ENCODE measurements at places on chromosomes 11 and 22. TPM values are rescaled to one million over a fixed set of nuclear protein-coding genes. Genes with fewer than 3 reads are reported as not detected.
A peak's percentile ranks its signal among the peaks of the same experiment; 100 is the strongest.

Gene ZDHHC8
- 88.0 TPM for total RNA-seq

Gene OR4D5
- total RNA-seq: not detected

Gene TXNRD2
- 40.7 TPM for total RNA-seq

Gene LARGE2
- 6.0 TPM for total RNA-seq

GRCh38 chr22:29138556-29139305 is 65.9 kb downstream of the KREMEN1 start:
- DNase-seq: no peak

DNA sequence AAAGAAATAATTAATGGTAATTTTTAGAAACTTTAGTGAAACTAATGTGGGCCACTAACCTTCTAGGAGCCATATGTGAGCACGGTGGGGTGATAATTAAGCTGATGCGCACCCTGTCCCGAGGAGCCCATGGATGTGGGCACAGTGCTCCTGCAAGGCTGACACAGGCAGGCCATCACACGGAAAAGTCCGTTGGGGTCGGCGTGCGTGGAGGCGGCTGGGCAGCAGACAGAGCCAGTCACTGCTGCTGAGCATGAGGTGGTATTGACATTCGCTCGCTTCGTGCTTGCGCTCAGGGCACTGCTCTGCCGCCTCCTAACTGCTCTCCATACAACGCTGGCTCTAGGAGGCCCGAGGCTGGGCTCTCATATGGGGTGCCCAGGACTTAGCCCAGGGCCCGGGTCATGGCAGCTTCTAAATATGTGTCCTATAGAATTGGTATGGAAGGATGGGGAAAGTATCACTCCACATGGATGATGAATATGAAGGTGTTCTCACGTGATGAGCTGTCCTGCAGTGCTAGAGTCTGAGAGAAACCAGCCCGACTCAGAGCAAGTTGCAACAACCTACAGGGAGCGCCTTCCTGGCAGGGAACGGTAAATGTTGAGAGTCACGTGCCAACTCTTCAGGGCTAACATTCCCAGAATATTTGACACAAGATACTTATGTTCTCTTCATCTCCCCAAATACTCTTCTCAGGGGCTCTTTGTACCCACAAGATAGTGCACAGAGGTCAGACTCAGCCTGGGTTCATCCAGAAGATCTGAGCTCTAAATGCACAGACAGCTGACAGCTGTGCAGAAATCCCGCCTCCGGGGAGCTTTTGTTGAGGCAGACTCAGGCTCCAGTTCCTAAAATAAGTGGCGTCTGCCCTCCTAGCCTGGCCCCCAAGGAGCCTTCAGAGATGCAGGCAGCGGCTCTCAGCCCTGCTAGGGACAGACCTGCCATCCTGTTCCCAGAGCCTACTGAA is 50.6 kb upstream of the ARFGAP3 start:
- no peak for DNase-seq

DNA sequence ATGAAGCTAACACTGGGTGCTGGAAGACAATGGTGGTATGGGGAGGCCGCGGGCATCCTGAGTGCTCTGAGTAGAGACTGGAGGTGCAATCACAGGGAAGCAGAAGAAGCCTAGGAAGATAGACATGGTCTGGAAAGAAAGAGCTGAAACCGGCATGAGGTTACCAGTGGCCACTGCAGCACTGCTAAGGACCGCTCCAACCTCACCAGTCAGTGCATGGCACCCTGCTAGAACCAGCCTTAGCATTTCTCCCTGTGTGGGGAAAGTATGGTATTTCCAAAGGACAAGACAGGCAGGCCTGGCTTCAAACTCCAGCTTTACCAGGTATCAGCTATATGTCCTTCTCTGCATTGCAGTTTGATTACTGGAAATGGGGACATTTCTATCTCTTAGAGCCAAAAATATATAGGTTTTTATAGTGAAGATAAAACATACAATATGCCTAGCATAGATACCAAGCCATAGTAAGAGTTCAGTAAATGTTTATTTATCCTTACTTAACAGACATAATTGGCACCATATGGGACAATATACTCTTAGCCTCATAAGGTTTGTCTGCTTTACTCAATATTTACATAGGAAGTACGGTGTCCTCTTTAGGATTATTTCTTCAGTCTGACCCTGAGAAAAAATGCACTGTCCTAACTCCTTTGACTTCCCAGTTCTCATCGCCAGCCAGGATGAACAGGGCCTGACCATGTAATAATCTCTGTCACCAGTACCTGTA is 231.1 kb downstream of the TENM4 start:
- DNase-seq: no peak

DNA sequence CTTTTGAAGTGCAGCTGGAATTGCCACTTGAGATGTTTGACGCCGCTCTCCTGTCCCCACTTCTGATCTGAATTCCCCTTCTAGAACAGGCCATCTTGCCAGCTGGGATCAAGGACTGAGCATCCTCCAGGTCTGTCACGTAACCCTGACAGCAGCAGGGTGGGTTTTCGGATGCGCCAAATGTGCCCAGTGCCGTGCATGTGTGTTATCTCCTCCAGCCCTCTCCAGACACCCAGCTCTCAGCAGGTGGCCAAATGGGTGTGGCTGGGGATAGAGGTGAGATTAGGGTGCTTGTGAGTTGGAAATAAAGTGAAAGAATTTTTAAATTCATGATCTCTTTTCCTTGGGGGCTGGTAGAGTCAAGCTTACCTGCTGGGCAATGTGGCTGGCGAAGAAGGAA is 3.3 kb downstream of the OSBP2 start:
- DNase-seq: peak; percentile 32

DNA sequence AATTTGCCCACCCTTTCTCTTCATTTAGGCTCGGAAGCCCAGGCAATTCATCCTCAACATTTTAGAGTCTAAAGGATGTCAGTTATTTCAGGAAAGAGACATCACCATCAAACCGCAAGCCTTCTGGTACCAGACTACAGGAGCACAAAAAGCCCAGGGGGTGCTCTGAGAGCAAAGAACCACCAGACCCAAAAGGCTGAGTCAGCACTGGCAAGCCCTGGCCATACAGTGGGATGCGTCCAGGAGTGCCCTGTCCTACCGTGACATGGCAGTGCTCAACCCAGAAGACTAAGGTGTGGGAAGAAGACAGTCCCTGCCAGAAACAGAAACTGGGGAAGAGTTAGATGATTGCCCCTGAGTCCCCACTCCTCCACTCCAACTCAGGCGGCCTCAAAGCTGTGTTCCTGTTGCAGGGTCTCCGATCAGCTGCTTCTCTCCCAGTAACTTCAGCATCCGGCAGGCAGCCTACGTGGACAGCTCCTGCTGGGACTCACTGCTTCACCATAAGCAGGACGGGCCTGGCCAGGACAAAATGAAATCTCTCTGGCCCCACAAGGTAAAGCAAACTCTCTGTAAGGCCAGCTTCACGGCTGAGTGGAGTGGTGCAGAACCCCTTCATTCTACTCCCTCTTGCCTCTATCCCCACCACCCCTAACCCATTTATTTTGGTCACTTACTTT is 1.5 kb downstream of the PANX3 start:
- DNase-seq: no peak

GRCh38 chr11:21928847-21929246 is 264.0 kb upstream of the ANO5 start:
- DNase-seq: no peak

DNA sequence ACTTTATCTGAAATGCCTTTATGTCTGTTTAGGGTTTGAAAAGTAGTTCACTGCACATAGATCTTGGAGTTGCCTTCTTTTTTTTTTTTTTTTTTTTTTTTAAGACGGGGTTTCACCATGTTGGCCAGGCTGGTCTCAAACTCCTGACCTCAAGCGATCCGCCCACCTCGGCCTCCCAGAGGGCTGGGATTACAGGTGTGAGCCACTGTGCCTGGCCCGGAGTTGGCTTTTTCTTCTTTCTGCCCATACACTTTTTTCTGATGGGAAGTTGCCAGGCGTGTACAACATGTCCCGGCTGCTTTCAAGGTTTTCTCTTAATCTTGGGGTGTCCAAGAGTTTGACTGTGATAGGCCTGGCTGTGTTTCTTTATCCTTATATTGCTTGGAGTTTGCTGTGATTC is 12.9 kb upstream of the GNB1L start:
- peak; percentile 26 for DNase-seq

Measured in upper lobe of right lung (tissue), 1 donor.